Germinal center (tissue), 1 donor: ENCODE measurements at places on chromosomes 3 and 15.

GRCh38 chr3:111072031-111072921, 660 bp downstream of the NECTIN3 start:
- no peak for DNase-seq

- DNase-seq = no peak
These were observed 211.4 kb upstream of the EPHA3 start for GRCh38 chr3:88896026-88896425.

GRCh38 chr15:87609894-87610293, 646.6 kb downstream of the NTRK3 start:
- DNase-seq = no peak

- DNase-seq = no peak
These were observed 33.9 kb downstream of the SMAD6 start for GRCh38 chr15:66735909-66736305.

GRCh38 chr15:31488437-31489204, 162.0 kb downstream of the KLF13 start:
- peak; percentile 84 for DNase-seq

DNA sequence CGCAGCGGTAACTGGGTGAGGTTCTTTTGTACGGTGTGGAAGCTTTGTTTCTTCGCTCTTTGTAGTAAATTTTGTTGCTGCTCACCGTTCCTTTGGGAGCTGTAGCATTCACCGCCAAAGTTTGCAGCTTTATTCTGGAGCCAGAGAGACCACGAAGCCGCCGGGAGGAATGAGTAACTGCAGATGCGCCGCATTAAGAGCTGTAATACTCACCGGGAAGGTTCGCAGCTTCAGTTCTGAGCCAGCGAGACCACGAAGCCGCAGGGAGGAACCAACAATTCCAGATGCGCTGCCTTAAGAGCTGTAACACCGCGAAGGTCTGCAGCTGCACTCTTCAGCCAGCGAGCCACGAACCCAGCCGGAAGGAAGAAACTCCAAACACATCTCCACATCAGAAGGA, 56.0 kb upstream of the DYNC1LI1 start:
- no peak for DNase-seq

DNA sequence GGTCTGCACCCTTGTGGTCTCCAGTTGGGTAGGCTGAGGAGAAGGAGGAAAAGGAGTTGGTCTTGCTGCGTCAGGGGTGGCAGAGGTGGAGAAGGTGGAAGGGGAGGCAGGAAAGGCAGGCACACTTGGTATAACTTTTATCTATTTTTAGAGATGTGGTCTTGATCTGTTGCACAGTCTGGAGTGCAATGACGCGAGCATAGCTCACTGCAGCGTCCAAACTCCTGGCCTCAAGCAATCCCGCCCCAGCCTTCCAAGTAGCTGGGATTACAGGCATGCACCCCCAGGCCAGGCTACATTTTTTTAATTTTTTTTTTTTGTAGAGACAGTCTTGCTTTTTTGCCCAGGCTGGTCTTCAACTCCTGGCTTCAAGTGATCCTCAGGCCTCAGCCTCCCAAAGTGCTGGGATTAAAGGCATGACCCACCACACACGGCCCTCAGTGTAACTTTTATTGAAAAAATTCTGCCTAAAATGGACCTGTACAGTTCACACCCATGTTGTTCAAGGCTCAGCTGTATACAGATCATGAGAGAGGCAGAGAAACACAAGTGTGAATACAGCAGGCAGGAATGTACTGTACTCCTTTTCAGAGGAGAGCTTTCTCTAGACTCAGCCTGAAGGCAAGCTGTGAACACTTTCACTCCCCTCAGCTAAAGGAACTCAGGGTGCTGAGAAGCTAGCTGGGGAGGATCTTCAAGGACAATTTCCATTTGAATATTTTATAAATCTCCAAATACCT, 2.1 kb upstream of the RHOV start:
- DNase-seq = no peak

DNA sequence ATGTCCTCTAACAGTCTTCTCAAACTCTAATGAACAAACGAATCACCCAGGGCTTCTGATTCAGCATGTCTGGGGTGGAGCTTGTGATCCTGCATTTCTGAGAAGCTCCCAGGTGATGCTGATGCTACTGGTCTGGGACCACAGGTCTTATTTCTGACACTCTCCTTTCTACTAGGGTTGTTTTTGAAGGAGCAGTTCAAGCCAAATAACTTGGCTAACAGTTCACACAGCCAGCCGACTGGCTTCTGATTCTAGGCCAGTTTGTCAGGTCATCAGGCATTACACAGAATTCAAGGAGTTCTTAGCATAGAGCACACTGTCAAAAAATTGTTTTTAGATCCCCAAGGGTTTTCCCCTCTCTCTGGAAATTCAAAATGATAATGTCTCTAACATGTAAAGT, 100.7 kb downstream of the TIGIT start:
- no peak for DNase-seq

DNA sequence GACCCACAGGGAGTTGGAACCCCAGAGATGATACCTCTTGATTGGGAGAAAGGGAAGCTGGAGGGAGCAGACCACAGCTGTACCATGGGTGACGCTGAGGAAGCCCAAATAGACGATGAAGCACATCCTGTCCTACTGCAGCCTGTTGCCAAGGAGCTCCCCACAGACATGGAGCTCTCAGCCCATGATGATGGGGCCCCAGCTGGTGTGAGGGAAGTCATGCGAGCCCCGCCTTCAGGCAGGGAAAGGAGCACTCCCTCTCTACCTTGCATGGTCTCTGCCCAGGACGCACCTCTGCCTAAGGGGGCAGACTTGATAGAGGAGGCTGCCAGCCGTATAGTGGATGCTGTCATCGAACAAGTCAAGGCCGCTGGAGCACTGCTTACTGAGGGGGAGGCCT, 201.1 kb downstream of the AKAP13 start:
- DNase-seq = peak; percentile 48

- no peak for DNase-seq
These were observed 105.3 kb downstream of the CD47 start for GRCh38 chr3:107985496-107985895.

GRCh38 chr15:69126054-69126469, 34.4 kb upstream of the GLCE start:
- no peak for DNase-seq

GRCh38 chr15:47516558-47516957, 200.7 kb upstream of the SEMA6D start:
- no peak for DNase-seq

GRCh38 chr15:69422336-69422895, 8.3 kb downstream of the KIF23 start:
- no peak for DNase-seq

DNA sequence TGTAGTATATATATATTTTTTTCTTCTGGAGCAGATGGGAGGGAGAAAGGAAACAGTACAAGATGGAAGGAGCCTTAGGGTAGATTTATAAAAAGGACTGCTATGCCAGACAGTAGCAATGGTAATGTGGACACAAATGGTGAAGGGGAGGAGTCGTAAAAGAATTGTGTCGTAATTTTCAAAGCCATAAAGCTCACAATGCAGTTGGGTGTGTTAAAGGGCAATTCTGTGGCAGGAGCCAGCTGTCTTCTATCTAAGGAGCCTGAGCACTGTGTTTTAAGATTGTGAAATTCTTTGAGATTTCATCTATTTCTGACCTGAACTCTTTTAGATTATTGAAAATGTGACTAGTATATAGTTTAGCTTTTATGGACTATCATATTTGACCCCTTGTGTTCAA, 58.9 kb downstream of the CNOT10 start:
- DNase-seq = no peak

DNA sequence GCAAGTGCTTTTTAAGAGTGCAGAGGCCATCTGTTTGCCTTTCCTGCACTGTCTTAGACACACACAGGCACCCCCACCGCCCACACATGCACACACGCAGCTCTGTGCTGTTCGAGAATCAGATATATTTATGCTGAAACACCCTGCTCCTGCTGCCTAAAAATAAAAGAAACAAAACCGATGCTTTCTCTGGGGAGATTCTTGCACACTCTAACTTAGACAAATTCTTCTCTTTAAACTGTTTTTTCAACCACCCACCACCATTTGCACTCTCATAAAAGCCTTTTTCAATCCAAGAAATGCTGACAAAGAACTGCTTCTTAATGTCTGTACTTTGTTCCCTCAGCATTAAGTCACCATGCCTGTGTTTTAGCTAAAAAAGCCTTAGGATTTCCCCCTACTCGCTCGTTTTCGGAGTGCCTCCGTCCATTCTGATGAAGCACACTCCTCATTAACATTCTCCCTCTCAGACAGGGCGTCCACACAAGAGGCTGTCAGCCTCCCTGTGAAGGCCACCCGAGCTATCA, 26.2 kb downstream of the SLC12A8 start:
- DNase-seq = no peak

DNA sequence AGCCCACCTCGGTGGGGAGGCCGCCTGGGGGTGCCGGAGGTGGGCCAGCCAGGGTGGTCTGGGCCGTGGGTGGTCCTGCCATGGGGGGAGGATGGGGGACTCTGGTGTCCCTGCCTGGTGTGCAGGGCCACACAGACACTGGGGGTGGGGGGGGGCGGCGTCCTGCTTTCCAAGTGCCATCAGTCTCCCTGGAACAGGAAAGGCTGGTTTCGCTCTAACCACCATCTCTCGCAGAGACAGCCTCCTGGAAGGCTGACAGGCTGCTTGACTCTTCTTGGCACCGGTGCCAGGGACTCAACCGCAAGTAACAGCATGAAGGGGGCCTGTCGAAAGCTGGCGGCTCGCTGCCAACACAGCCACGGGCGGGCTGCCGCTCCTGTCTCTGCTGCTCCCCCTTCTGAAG, 40.3 kb downstream of the RGMA start:
- no peak for DNase-seq

DNA sequence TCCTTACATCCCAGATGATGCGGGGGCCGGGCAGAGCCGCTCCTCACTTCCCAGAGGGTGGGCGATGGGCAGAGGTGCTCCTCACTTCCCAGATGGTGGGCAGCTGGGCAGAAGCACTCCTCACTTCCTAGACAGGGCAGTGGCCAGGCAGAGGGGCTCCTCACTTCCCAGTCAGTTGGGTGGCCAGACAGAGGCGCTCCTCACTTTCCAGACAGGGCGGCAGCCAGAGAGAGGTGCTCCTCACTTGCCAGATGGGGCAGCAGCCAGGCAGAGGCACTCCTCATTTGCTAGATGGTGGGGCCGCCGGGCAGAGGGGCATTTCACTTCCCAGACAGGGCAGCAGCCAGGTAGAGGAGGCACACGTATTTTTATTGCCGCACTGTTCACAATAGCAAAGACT, 622.0 kb upstream of the KCNMB2 start:
- no peak for DNase-seq

DNA sequence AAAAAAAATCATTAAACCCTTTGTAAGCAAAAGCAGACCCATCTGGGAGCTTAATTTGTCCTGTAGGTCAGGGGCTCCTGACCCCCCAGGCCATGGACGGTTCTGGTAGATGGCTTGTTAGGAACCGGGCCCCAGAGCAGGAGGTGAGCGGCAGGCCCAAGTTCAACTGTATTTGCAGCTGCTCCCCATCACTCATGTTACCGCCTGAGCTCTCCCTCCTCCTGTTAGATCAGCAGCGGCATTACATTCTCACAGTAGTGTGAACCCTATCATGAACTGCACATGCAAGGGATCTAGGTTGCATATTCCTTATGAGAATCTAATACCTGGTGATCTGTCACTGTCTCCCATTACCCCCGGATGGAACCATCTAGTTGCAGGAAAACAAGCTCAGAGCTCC, 60.7 kb downstream of the FSIP1 start:
- DNase-seq = no peak

GRCh38 chr3:8328967-8329366, 172.7 kb upstream of the LMCD1 start:
- no peak for DNase-seq

- DNase-seq = no peak
These were observed 24.5 kb downstream of the DRD3 start for GRCh38 chr3:114154321-114154821.

- DNase-seq = no peak
These were observed 612.2 kb downstream of the ZIC1 start for GRCh38 chr3:148021381-148021780.

GRCh38 chr3:24492971-24493551, 1.6 kb downstream of the THRB start:
- DNase-seq = no peak

DNA sequence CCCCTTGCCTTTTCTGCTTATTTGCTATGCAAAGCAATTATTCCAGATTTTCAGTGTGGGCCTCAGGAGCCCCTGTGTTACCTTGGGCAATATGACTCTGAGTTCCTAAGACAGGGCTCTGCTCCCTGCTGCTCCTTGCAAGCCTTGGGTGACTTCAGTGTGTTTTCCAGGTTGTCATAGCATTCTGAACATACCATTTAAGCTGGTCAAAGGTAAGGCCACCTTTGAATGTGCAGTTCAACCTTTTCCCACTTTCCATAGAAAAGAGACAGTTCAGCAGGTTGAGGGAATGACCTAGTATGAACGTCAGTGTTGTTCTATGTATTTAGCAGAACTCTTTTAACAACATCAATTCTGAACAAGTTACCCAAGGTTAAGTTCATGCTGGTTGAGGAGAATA, 302.2 kb downstream of the PTPRG start:
- no peak for DNase-seq

DNA sequence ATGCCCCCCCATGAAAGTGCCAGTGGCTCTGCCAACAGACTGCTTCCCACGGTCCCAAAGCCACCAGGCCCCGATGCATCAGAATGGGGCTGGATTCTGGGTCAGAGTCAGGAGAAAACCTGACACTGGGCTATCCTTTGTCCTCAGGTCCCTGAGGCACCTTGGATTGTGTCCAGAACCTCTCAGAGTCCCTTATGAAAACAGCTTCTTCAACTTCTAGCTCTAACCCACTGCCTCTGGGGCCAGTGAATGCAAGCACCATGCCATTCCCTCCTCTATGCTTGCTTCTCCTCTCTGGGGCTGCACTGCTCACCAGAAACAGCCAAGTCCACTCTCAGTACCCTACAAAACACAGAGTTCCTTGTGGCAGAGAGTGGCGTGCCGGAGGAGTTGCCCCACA, 9.9 kb downstream of the CRABP1 start:
- no peak for DNase-seq

GRCh38 chr15:69657626-69658025, 205.0 kb downstream of the RPLP1 start:
- no peak for DNase-seq

- DNase-seq = no peak
These were observed 19.0 kb downstream of the MAPK6 start for GRCh38 chr15:52037889-52038505.
